ENCODE measurements at places on chromosomes 7 and 10.

DNA sequence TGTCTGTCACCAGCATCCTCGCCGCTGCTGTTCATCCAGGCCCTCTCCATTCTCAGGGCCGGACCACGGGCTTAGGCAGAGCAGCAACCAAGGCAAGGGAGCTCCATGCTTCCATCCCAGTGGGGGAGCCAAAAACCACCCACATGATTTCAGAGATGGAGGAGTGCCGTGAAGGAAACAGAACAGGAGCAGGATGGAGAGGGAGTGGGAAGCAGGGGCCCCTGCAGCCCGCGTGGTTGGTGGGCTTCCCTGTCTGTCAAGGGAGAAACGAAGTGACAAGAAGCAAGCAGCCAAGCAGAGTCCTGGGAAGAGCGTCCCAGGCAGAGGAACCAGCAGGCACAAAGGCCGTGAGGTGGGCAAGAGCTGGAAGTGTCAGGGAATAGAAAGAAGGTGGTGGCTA lies 95.7 kb downstream of the SLIT1 start:
- no peak for DNase-seq

DNA sequence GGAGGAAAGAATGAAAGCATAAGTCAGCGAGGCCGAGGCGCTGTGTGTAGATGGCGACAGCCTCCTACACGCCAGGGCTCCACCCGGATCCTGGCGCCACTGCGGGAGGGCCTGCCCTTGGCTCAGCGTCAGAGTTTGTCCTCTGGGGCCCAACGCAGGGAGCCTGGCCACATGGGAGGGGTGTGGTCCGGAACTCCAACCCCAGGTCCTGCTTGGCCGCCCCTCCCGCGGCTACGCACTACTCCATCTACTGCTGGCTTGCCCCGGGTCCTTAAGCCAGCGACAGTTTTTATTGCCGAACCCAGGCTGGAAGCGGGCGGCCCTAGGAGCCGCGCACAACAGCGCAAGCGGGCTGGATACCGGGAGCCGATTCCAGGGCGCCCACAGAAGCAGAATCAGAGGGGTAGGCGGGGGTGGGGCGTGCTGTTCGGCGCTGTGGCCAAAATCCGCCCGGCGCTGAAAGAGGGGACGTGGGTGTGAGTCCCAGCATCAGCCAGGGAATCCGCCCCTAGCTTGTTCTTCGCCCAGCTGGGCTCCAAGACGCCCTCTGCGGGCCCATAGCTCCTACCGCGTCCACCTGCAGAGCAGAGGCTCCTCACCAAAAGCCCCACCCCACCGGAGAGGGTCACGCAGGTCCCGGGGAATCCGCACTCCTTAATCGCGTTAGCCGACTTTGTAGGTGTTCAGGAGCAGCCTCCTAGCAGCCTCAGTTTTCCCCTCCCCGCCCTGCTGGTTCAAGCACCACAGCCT lies 4.5 kb downstream of the KAZALD1 start:
- no peak for DNase-seq

- DNase-seq: no peak
These were observed 31.3 kb upstream of the IL15RA start for GRCh38 chr10:6008497-6009142.

DNA sequence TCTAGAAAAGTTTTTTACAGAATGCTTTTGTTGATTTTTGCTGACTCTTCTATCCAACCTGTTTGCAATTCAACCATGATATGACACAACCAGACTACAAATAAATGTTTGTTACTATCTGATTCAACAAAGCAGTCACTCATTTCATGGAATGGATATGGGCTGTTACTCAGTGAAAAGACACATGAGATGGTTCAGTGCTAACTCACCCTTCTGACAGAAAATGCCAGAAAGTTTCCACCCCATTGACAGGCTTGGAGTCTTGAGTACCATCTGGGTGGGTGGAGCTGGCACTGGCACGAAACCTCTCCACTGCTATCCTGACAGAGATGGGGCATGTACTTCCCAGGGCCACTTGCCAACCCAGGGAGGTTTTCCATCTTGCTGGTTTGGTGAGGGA lies 39.5 kb downstream of the RBM28 start:
- no peak for DNase-seq

DNA sequence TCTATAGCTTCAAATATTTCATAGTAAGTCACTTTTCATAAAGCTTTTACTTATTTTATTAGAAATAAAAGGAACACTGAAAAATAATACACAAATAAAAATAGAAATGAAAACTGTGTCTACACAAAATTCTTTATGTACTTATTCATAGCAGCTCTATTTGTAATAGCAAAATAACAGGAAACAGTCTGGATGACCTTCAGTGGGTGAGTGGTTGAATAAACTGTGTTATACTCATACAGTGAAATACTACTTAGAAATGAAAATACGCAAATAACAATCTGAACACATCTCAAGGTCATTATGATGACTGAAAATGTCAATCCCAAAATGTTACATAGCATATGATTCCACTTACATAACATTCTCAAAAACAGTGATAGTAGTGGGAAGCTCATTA lies 138.7 kb upstream of the PCLO start:
- no peak for DNase-seq

GRCh38 chr10:122373721-122374120 lies 787 bp upstream of the PLEKHA1 start:
- DNase-seq: no peak

GRCh38 chr7:38330861-38331621 lies 57.6 kb upstream of the TARP start:
- no peak for DNase-seq

- DNase-seq: no peak
These were observed 7.2 kb downstream of the DBNL start for GRCh38 chr7:44051611-44052220.

DNA sequence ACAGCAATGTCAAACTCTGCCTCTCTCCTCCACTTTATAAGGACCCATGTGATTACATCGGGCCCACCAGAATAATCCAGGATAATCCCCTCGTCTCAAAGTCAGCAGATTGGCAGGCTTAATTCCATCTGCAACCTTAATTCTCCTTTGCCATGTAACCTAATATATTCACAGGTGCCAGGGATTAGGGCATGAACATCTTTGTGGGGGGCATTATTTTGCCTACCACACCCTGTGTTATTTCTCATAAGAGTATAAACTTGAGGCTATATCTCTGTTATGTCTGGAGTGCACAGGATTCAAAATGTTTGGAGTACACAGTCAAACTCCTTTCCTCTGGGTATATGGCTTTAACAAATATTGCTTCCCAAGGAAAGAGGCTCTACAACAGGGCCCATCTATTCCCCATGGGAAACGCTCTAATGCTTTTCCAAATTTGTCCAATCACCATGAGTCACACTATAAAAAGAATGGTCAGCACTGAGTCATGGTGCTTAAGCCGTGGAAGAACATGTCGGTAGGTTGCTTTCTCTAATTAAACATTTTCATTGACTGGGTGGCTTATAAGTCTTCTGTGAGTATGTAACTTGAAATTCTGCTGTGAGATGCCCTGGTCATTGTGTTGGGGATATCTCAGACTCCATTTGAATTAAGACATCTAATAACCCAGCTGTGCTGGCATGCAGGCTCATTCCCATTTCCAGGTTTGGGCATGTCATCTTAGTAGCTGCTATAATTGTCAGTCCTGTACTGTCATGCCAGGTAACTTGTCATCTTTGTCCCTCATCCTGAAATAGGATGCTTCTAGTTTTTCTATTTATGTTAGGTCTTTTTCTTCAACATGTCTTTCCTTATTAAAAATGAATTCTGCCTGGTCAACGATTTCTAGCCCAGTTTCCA lies 11.5 kb upstream of the AKR1B10 start:
- DNase-seq: no peak

- no peak for DNase-seq
These were observed 214.5 kb upstream of the CNTNAP2 start for GRCh38 chr7:145902123-145902522.

- DNase-seq: no peak
These were observed 647.7 kb downstream of the GRM8 start for GRCh38 chr7:126605056-126605455.

DNA sequence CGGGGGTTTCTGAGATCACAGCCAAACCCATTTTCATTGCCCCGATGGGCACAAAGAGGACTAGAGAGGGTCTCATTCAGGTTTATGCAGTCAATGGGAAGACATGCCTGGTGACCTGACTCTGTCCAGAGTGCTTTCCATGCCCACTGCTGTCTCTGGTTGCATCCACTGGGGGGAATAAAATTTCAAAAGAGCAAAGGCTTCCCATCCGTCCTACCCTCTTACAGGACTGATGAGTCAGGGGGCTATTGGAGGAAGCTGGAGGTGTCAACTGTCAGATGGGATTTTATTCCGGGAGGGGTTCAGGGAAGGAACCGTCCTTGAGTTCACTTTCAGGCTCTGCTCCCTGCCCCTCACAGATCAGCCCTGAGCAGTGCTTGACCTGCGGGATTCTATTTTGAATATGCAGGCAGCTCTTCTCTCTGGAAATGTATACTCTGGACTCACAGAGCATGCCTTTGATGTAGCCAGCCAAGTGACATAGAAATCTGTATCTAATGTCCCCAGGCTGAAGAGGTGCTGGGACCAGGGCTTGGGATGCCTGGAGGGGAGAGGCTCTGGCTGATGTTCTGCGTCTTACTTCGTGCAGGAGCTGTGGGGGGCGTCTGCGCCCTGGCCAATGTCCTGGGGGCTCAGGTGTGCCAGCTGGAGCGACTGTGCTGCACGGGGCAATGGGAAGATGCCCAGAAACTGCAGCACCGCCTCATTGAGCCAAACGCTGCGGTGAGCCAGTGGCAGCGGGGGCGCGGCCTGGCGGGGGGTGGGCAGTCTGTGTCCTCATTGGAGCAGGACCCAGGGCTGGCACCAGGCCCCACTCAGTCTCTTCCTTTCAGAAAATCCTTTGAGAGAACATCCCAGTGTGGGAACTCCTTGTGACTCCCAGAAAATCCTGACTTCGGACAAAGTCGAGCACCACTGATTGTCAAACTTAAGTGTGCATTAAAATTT lies 12.0 kb downstream of the C10orf62 start:
- no peak for DNase-seq

Measured in stimulated activated CD4-positive, alpha-beta T cell treated with anti-CD3 and anti-CD28 coated beads, Interleukin-1b, Interleukin-23, amount 100 ng/mL, for 24 hours (primary cell).